Stimulated activated CD4-positive, alpha-beta T cell treated with anti-CD3 and anti-CD28 coated beads, Interleukin-1b, Interleukin-23, amount 100 ng/mL, for 1 hour (primary cell): ENCODE measurements at places on chromosomes 11 and 22.
A peak's percentile ranks its signal among the peaks of the same experiment; 100 is the strongest.

DNA sequence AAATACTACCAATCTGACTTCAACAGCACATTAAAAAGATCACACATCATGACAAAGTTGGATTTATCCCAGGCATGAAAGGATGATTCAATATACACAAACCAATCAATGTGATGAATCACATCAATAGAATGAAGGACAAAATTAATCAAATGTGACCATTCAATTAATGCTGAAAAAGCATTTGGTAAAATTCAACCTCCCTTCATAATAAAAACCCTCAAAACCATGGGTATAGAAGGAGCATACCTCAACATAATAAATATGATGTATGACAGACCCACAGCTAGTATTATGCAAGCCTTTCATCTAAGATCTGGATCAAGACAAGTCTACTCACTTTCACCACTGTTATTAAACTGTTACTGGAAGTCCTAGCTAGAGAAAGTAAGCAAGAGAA, 921.7 kb upstream of the RAG2 start:
- no peak for DNase-seq

DNA sequence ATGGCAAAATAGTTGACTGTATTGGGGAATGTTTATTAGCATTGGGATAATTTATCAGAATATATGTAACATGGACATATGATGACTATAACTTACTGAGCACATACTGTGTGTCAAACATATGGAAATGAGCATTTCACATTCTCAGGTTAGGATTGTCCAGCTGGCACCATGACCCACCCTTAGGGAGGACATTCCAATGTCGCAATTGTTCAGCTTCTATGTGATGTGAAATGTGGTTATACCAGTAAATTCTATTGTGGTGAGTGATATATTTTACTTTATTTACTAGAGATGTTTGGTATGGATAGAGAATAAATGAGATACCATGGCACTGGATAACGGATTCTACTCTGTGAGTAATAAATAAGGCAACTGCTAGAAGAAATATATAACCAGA, 50.4 kb downstream of the OR4A47 start:
- no peak for DNase-seq

DNA sequence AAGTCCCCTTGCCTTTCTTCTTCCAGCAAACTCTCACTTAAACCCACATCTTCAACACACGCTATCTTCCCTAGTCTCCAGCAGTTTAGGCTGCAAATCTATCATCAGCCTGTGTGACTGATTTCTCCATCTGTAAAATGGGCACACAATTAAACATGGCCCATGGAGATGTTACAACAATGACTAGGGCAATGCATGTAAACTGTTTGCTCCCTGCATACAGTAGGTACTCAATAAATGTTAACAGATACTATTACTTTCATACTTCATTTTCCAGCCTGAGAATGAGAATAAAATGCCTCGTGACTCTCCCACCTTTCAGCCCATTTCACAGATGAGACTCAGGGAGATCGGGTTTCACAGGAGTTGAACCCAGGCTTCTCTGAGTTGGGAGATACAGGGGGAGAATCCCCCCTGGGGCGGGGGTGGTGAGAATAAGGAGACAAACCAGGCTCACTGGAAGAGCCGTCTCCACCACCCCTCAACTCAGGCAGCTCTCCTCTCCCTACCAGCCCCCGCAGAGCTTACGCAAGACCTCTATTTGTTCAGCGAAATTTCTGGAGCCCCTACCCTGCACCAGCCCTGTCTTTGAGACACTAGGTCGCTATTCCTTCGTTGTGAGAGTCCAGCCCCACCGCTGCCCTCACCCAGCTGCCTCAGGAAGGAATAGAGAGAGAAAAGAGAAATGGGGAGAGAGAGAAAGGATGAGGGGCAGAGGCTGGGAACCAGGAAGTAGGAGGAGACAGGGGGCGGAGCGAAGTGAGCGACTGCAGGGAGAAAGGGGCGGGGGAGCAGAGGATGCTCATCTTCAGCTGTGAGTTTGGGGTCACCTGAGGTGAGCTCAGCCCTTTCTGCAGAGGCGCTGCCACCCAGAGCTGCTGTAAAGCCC, 42.1 kb upstream of the KLHL35 start:
- DNase-seq = peak; percentile 6

GRCh38 chr11:77560605-77561004, 29.1 kb upstream of the AQP11 start:
- no peak for DNase-seq

DNA sequence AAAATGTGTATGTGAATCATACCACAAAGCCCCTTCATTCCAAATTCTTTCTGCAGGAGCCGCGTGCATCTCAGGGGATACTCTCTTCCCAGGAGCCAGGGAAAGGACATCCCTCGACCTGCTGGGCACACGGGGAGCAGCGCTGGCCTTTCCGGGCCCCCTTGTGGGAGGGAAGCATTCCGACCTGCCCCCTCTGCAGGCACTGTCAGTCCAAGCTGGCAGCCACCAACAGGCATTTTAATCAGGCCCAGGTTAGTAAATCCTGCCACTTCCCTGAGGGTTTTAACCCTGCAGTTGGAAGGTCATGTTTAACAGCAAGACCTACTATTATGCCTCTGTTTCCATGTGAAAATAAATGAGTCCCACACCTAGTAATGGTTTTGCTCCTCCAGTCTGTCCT, 391.5 kb downstream of the SHANK2 start:
- no peak for DNase-seq

GRCh38 chr11:76152086-76152681, 54.1 kb downstream of the WNT11 start:
- DNase-seq = peak; percentile 75

DNA sequence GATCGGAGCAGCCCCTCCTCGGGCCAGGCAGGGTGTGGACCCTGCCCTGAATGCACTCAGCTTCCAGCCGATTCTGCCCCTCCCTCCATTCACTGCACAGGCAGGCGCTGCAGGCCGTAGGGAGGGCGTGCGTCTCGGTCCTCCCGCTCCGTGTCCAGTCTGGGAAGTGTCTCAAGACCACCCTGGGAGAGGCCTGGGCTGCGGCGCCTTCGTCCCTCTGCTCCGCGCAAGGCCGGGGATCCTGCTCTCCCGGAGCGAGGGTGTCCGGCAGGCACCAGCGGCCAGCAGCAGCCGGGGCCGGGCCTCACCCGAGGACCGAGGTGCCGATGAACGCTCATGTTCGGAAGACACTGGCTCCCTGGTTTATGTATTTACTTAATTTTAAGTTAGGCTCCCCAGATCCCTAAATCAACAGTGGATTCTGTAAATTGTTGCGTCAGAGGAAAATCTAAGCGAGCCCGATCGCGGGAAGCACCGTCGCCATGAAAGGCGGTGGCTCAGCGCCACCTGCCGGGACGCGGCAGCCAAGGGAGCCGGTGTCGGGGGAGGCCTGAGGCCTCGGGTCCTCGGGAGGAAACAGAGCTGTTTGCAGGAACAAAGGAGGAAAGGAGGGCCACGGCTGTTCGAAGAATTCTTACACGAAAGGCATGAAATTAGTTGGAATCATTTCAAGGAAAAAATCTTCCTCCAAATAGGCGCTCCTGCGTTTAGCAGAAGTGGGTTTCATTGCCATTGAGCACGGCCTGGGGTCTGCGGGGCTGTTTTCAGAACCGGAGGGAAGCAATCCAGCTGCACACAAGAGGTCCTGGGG, 195.3 kb downstream of the BRD1 start:
- no peak for DNase-seq

DNA sequence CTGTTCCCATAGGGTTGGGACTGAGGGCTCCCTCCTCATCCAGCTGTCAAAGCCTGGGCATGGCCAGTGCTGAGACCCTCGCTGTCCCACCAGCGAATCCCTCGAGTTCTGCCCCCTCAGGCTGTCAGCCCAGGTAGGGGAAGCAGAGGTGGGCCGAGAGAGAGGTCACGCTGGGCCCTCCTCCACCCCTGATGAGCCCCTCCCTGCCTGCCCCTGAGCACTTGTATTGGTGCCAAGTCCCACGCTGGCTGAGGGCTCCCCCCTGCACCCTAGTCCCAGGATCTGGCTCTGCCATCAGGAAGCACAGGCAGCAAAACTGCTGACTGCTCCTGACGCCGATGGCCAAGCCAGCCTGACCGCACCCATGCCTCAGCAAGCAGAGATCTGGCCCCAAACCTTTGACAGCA, 3.3 kb downstream of the PRR33 start:
- DNase-seq = no peak

GRCh38 chr22:20180640-20181039, 29.8 kb upstream of the CCDC188 start:
- DNase-seq = no peak

DNA sequence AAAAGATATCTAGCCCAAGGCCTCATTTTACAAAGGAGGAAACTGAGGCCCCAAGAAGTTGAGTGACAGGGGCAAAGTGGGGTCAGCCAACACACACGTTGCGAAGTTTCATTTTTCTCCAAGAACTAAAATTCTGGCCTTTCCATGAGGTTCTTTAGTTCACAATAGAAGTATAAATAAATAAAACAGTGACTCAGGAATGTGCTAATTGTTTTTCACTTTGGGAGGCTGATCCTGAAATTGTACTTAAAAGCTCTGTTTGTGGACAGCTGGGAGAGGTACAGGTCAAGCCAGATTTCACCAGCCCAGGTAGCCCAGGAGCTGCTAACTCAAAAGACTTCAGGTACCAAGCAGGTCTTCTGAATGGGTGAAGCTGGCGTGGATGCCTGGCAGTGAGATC, 105.2 kb downstream of the TRAF6 start:
- DNase-seq = no peak

DNA sequence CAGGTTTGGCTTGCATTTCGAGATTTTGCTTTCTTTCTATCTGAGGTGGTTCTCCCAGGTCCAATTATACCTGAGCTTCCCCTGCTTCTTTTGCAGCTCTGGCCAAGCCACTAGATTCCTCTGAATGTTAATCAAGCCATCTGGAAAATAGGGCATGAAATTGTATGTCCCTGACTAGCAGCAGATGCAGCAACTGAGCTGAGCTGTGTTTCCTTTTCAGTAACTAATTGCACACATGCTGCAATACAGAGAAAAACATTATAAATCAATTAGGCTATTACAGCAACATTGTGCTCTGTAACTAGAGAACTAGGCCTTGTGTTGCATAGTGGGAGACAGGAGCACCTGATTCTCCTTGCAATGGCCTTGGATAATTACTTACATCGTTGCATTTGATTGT, 408.3 kb downstream of the ETS1 start:
- no peak for DNase-seq

DNA sequence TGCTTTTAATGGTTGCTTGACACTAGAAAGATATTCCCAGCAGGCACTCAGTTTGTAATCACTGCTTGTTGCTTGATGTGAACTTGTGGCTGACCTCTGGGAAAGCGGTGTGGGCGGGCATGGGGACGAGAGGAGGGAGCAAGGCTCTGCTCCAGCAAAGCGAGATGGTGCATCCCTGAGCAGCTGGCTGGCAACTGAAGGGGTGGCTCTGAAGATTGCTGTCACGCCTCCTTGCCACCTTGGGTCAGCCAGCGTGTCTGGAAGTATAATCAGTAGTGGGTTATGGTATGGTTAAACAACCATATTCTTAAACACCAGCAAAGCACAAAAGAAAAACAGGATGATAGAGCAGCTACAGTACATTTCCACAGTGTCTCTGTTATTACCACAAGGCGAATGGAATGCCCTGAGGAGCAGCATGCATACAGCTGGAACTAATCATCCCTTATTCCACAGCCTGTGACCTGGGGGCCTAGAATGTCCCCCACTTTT, 124.5 kb downstream of the TRIM44 start:
- DNase-seq = no peak

DNA sequence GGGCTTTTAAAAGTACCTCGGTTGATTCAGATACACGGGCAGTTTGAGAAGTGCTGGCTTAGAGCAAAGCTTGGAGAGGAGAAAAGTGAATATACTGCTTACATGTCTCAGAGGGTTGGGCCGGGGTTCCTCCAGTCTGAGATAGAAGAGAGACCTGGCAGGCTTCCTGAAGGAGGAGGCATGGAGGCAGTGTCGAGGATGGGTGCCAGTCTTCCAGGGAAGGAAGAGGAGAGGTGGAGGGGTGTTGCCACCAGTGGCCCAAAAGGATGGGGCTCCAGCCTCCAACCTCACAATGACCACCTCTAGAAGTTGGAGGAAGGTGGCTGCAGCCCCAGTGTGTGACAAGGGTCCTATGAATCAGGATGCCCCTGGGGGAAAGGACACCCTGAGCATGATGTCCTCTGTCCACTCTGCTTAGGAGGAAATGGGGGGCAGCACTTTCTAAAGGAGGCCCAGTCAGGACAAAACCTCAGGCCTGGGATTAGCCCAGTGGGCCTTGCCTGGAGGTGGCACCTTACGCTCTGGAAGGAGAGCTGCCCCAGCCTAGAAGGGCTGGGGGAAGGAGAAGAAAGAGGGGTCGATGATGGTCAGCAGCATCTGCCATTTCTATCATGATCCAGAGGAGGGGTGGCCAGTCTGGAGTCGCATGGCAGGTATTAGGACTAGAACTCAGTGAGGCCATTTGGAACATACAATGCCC, 65.2 kb downstream of the CD82 start:
- DNase-seq = no peak

GRCh38 chr11:78248191-78248590, 59.5 kb downstream of the USP35 start:
- DNase-seq = no peak

DNA sequence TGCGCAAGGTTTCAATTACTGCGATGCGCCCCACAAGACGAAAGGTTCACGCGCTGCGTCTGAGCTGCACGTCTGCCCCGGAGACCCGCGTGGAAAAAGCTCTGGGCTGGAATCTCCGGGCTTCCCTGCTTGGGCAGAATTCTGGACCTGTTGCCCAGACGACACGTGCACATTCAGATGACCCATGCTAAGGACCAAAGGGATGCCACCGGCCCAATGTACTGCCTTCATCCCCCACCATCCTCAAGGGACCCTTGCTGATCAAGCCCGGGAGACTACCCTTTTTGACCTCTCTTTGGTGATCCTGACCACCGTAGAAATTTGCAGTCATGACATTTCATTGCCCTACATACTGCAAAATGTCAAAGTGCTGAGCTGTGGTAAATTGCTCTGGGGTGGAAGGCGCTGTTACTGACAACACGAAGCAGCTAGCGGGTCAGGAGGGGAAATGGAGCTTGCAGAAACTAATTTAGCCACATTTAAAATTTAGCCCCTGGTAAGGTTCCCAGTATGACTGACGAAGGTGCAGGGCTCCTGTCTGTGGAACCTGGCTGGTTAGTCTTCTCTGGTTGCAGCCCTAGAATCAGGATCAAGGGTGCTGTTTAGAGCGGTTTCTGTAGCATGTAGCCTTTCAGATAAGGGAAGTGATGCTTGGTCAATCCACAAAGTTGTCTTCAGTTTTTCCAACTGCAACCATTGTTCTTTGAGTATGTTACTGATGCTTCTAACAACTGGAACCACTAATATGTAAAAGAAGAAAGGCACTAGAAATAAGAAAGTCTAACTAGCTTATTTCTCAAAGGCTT, 81.9 kb downstream of the PRR5L start:
- DNase-seq = no peak

DNA sequence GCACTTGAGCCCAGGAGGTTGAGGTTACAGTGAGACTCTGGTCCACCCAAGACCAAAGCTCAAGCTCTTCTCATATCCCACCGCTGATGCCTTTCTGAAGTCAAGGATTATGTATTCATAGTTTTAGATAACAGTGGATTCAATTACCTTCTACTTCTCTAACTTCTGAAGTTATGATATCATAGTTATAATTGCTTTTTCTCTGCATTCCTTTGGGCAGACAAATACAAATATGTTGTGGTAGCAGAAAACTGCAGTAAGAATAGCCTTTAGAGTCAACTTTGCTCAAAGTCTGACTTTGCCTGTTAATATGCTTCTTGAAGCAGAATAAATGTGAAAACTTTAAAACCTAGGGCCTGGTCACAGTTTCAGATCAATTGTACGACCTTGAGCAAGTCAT, 94.4 kb downstream of the LUZP2 start:
- DNase-seq = no peak

- DNase-seq = no peak
Observed at GRCh38 chr11:90698238-90698637, 475.4 kb upstream of the CHORDC1 start.

GRCh38 chr22:41713004-41713403, 13.7 kb downstream of the MEI1 start:
- DNase-seq = no peak
